ENCODE measurements at places on chromosomes 1 and 21. TPM values are rescaled to one million over a fixed set of nuclear protein-coding genes. Genes with fewer than 3 reads are reported as not detected.

The TESK2 gene
- 7.4 TPM for total RNA-seq

The LCE2C gene
- not detected for total RNA-seq

The CCDC185 gene
- not detected for total RNA-seq

The OR6K3 gene
- 0.81 TPM for total RNA-seq

The INAVA gene
- total RNA-seq, result 13.0 TPM

The KRTAP7-1 gene
- not detected for total RNA-seq

The KCNE2 gene
- total RNA-seq, result not detected

The PRKAB2 gene
- 16.3 TPM for total RNA-seq

The PODN gene
- 15.2 TPM for total RNA-seq

The CYP4X1 gene
- total RNA-seq, result 61.3 TPM

The CFHR4 gene
- not detected for total RNA-seq

The PPM1J gene
- total RNA-seq, result 0.91 TPM

The NBPF6 gene
- total RNA-seq, result not detected

The TPTE gene
- total RNA-seq, result not detected

The APP gene
- total RNA-seq, result 409 TPM

The UBL4B gene
- not detected for total RNA-seq

The LORICRIN gene
- total RNA-seq, result not detected

The NFASC gene
- 6.4 TPM for total RNA-seq

The LDLRAP1 gene
- total RNA-seq, result 30.7 TPM

The KIAA1614 gene
- total RNA-seq, result 1.5 TPM

The CLIC6 gene
- total RNA-seq, result 12.8 TPM

The FCMR gene
- 9.6 TPM for total RNA-seq

The TNFRSF1B gene
- 70.0 TPM for total RNA-seq

The HLX gene
- total RNA-seq, result 27.4 TPM

The SIKE1 gene
- total RNA-seq, result 28.6 TPM

The TNFAIP8L2 gene
- total RNA-seq, result 16.0 TPM

The KCNH1 gene
- total RNA-seq, result not detected

The MAEL gene
- total RNA-seq, result not detected

The AADACL3 gene
- total RNA-seq, result not detected

The C1orf185 gene
- total RNA-seq, result not detected

The A3GALT2 gene
- 0.79 TPM for total RNA-seq

The POU3F1 gene
- total RNA-seq, result not detected

The LIN28A gene
- total RNA-seq, result not detected

The TMEM200B gene
- total RNA-seq, result 3.1 TPM

The LCE2B gene
- not detected for total RNA-seq

The C1orf74 gene
- 2.1 TPM for total RNA-seq

The GUCA2B gene
- total RNA-seq, result not detected

The PRRX1 gene
- total RNA-seq, result 22.0 TPM

Data from upper lobe of left lung (tissue), 6 donors.